ENCODE measurements at places on chromosomes 12 and 14.

DNA sequence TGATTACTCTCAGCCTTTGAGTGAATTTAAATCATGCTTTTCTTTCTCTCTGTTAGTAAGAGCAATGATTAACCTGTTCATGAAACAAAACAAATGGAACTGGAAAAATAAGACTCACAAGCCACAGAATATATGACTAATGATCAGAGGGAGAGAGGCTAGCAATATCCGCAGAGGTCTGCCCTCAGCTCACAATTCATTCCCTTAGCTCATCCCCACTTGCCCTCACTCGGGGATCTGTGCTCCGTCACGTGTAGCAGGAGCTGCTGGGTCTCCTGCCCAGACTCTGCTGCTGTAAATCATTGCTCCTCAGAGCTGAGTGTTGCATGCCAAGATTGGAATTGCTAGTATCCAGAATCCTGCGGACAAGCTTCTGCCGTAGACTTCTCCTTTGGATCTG is 53.1 kb upstream of the GNG2 start:
- no peak for DNase-seq

DNA sequence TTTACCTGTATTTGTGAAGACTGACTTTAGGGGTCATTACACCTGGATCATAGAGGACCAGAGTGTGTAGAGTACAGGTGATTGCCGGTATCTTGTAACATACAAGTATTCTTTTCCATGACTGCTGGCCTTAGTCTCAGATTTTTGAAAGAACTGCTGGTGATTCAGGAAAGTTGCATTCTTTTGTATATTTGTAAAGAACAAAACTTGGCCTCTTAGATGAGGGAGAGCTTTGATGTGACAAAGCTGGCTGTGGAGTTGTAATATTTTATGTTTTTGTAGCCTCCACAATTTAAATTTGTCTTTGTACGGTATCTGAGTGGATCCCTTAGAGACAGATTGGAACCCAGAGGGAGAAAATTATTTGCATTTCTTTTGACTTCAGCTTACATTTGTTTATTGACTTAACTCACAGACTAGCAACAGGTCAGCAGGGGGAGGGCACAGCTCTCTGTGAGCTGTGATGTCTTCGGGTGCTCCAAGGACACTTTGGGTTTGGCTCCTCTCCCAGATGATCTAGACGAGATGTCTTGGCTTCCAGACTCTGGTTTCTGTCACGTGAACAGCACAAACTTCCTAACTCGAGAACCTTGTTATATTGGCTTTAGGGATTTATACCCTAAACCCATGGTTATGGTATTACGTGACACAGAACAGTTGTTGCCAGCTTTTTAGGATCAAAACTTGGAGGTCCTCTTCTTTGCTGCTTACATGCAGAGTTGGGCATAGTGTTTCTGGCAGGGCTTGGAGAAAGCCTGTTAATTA is 65.9 kb downstream of the DAAM1 start:
- no peak for DNase-seq

- DNase-seq: no peak
These were observed 617.6 kb downstream of the TRHDE start for GRCh38 chr12:72889791-72890190.

DNA sequence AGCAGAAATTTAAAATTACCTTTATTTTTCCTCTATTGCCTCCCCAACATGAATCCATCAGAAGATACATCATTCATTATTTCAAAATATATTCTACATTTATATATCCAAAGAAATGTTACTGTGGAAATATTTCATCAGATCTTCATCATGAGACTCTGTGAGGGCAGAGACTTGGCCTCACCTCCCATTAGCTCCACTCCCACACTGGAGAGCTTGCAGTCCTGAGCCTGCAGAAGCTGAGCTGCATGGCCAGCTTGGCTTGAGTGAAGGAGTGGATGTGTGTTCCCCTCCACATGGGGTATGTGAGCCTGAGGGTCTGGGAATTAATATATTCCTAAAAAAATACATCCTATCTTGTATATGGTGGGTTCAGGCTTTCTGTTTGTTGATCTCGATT is 961.9 kb downstream of the TMEM121 start:
- no peak for DNase-seq

GRCh38 chr14:50047274-50047676 is 69.1 kb downstream of the VCPKMT start:
- no peak for DNase-seq

DNA sequence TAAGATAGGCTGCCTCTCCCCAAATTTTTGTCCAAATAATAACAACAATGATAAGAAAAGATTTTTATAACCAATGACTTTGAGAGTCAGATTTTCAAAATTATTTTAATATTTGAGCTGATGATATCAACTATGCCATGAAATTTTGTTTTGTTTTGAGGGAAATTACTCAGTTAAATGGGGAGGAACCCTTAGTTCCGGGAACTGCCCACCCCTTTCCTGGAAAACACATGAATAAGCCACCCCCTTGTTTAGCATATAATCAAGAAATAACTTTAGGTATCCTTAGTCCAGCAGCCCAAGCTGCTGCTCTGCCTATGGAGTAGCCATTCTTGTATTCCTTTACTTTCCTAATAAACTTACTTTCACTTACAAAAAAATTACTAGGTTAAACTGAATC is 61.4 kb downstream of the HMGA2 start:
- DNase-seq: no peak

- DNase-seq: no peak
These were observed 102.5 kb upstream of the EIF5 start for GRCh38 chr14:103231376-103232019.

DNA sequence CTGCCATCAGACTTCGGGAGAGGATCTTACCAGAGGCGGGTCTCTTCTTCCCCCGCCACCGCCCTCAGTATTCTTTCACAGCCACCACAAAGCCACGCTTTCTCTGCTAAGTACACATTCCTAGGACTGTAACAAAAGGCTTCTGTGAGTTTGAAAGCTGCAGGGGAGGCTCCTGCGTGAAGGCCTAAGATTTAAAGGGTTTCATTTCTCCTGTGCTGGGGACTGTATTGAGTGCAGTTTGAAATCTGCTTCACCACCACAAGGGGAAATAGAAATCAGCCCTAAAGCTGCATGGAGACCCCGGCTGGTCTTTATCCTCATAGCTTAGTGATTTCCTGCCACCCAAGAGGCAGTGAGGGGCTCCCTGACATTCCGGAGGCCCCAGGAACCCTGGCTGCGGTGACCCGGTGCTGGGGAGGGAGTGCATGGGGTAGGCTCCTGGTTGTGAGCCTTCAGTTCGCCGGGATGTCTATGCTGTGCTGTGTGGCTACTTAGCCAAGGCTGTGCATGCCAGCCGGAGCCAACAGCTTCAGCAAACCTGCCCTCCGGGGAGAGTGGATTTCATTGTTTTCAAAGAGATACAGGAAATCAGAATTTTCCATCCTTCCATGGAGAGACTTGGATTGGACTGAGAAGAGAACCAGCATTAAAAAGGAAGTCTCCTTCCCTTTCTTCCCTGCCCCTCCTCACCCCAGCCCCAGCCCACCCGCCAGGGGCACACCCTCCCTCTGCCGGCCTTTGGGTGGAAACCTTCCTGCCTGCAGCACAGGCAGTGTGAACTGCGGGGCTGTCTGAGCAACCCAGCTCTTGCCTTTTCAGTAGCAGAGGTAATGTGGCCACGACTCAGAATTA is 163.3 kb downstream of the ETV6 start:
- no peak for DNase-seq

GRCh38 chr12:103846415-103846814 is 5.4 kb upstream of the NT5DC3 start:
- DNase-seq: no peak

DNA sequence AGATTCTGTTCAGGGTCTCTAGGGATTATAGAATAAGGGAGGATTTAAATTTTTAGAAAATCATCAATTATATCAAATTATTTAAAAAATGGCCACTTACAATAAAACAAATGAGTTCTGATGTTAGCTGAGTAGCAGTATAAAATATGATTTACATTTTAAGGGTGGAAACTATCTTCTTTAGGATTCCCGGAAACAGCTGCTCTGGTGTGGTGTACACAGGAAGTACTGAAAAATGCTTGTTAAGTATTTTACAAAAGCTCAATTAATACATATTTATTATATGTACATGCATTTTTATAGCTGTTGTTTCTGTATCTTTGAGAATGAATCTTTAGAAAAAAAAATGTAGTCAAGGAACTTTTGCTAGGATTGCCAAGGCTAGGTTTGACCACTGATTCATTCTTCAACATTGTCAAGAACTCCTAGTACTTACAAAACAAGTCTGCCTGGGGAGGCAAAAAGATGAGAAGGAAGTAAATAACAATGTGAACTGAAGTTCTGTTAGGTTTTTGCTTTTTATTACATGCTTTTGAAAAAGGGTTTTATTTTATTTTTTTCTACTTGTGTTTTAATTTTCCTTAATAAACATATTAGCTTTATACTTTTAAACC is 48.0 kb downstream of the ARF6 start:
- no peak for DNase-seq

DNA sequence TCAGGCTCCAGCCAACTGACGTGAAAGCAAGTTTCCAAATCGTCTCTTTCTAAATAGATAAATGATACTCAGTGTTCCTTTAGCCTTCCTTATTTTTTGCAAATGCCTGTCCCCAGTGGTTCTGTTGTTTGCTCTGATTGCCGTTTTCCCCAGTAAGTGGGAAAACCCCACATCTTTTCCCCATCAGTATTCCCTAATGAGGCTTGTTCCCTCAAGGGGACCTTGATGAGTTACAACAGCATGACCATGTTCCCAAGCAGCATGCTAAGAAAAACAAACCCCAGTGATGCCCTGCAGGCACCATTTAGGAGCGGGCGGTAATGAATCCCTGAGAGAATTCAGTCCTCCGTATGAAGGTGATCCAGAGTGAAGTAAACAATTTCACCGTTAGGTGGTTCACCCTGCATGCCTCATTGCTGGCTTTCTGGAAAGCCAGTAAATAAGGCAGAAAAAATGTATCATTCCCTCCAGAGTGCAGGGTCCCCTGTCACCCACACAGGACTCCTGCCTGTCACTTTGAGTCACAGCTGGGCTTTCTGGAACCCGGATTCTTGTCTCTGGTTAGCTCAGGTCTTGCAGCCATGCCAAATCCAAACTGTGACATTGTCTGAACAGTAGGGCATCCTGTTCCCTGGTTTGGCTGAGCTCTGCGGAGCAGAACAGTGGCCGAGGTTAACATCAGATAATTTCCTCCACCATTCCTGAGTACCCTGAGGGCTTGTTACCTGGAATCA is 222.6 kb downstream of the RGS6 start:
- no peak for DNase-seq

DNA sequence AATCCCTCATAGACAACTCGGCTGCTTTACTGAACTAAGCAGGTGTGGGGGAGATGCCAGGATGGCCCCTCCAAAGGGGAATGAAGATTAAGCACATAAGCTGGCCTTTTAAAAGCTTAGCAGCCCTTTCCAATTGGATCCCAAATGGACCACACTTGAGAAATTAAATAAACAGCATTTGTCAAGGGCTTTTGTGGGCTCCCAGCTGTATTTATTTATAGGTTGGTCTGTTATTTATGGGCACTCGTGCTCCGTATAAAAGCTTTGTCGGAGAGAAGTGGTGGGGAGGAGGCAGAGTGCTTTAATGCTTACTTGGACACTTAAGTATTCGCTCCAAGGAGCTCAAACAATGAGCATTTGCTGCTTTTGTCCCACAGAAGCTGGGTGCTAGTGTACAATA is 580.2 kb downstream of the MED13L start:
- no peak for DNase-seq

DNA sequence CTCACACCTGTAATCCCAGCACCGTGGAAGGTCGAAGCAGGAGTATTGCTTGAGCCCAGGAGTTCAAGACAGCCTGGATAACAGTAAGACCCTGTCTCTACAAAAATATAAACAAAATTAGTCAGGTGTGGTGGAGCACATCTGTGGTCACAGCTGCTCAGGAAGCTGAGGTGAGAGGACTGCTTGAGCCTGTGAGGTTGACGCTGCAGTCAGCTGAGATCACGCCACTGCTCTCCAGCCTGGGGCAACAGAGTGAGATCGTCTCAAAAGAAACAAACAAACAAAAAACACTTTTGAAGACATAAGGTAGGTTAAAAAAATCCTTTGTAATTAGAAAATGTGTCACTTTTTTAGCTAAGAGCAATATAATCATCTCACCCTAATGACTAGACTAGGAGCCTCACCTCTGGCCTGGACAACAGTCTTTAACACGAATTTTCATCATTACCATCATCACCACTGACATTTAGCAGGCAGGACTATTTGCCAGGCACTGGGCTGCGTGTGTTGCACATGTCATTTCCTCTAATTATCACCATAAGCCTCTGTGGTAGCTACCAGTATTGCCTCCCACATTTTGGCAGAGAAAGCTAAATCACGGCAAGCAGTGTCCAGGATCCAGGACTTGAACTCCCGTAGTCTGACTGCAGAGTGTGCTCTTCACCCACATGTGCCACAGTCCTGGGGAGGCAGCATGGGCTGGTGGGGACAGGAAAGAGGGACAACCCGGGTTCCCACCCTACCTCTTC is 4.6 kb upstream of the SYCP3 start:
- no peak for DNase-seq

GRCh38 chr12:100493396-100494012 is 19.8 kb downstream of the NR1H4 start:
- no peak for DNase-seq

DNA sequence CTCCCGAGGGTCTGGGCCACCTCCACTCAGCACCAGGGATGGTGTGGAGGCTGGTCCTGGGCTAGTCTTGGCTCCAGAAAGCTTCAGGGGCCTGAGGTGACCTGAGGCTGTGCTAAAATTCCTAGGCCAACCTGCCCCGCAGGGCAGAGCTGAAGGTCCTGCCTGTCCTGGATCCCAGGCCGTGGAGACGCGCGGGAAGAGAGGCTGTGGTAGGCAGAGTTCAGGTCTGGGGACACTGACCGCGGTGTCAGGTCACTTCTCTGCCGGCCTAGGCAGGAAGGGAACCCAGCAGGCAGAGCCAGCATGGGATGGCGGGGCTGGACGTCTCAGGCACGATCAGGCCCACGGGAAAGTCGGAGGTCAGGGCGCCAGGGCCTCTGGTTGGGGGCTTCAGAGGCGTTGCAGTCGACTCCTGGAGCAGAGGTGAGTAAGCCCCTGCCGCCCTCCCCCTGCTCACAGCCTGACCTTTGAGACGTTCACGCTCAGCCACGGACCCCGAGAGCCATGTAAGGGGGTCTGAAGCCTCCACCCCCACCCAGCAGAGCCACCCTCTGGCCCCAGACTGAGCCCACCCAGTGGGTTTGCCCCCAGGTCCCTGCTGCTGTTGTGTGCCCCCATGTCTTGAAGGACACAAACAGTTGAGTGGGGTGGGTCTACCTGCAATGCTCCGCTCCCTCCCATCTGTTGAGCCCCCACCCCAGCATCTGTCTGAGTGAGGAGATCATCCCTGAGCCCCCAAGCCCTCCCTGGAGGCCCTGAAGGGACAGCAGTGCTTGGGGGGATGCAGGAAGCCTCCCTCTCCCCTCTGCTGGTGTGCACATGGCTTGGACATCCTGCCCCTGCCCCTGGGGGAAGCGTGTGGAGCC is 142.7 kb downstream of the KIF26A start:
- no peak for DNase-seq

DNA sequence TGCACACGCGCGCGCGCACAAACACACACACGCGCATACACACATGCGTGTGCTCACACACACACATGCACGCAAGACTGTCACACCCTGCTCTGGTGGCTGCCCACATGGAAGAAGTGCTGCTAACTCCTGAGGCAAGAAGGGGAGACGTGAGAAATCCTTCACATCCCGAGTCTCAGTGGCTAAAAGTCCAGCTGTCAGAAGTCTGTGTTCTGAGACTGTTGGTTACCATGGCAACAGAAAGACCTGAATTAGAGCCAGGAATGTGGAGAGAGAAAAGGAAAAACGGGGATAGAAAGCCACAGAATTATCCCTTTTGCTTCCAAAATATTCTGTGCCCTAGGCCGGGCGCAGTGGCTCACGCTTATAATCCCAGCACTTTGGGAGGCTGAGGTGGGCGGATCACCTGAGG is 71.2 kb downstream of the PPFIBP1 start:
- DNase-seq: no peak

Data from NCI-H1417 treated with DMSO at 0.1 percent for 48 hours (cell line).